Erythroblast (primary cell): ENCODE measurements at places on chromosomes 11 and 22.

DNA sequence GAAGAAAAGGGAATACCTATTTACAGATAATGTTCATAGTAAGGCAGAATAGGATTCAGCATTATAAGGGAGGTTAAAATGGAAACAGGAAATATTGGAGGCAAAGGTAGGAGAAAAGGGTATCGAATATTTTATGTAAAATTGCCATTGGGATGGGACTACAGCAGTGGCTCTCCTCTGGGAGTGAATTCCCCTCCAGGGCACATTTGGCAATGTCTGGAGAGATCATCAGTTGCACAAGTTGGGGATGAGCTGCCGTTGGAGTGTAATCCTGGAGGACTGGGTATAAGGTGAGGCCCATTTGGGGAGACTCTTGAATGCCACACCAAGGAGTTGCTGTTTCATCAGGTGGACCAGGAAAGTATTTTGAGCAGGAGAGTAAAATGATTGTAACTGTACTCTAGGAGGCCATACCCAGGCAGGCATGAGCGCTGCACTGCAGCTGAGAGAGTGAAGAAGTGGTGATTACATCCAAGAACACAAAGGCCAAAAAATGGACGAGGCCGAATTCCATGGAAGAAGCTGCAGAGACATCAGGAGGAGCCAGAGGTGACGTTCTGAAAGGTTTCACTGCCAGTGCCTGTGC, 8.7 kb upstream of the ACRV1 start:
- DNase-seq = no peak

GRCh38 chr22:28629420-28630176, 50.0 kb downstream of the TTC28 start:
- DNase-seq = peak; percentile 4

GRCh38 chr11:4388221-4388620, 5.3 kb downstream of the TRIM21 start:
- no peak for DNase-seq

DNA sequence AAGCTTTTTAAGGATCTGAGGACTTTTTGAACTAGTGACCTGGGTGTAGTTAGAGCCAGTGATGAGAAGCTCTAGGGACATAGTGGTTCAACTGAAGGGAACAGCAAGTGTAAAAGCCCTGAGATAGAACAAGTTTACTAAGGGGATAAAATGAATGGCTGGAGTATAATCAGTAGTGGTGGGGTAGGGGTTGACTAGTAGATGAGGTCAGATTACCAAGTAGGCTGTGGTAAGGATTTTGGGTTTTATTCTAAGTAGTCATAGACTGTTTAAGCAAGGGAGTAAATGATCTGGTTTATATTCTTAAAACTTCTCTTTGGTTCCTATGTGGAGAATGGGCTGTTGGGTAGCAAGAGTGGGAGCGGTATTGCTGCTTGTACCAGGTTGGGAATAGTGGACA, 15.3 kb downstream of the TRIM44 start:
- DNase-seq = no peak

GRCh38 chr11:119808407-119809185, 79.6 kb upstream of the NECTIN1 start:
- DNase-seq = no peak

DNA sequence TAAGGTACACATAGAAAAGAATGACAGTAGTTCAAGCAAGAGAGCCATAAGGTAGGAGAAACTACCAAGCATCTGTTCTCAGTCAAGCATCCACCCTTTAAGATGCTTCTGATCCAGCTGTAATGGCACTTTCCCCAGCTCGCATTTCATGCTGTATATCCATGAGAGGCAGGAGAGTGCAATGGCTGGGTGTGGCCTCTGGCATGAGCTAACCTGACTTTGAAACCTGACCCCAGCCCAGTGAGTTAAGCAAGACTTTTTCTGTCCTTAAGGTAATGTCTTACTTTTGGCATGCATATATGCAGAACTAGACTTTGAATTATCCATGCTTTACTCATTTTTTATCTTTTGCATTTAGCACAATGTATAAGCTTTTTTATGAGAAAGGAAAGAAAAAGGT, 79.8 kb upstream of the CNTN5 start:
- no peak for DNase-seq

GRCh38 chr22:46747646-46748045, 9.6 kb upstream of the CERK start:
- DNase-seq = no peak

- no peak for DNase-seq
These were observed 1008.0 kb downstream of the FAM181B start for GRCh38 chr11:81725701-81726100.

GRCh38 chr11:122809866-122810265, 28.4 kb upstream of the CRTAM start:
- DNase-seq = no peak

DNA sequence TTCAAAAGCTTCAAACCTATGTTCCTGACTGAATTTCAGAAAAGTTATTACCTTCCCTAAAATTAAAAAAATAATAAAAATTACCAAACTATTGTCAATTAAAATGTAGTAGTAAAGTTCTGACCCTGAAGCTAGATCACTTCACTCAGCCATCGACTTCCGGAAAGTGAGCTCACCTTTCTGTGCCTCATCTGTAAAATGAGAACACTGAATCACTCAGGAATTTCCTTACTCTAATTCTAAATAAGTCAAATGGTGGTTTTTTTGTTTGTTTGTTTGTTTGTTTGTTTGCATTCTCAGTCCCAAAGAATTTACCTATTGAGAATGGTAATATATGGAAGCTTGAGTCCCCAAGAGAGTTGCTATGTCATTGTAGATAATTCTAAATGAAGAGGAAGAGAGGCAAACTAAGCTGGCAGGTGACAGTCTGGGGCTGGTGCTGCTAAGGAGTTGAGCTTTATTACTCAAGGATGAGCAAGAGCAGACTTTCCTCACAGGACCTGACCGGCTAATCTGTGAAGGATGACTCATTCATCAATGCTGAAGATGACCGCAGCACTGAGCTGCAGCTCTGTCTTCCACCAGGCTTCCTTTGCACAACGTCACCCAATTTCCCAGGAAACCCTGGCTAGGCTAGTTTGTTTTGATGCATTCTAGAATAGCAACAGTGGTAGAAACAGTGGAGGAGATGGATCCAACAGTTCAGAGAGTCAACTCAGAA, 248.8 kb downstream of the RAB38 start:
- no peak for DNase-seq

GRCh38 chr11:64040684-64041322, 5.1 kb downstream of the FLRT1 start:
- no peak for DNase-seq

- DNase-seq = no peak
These were observed 77.5 kb upstream of the VPREB1 start for GRCh38 chr22:22166941-22167713.

GRCh38 chr11:86644291-86644690, 28.1 kb downstream of the ME3 start:
- no peak for DNase-seq

GRCh38 chr22:45397806-45398205, 15.6 kb downstream of the SMC1B start:
- DNase-seq = peak; percentile 16

- DNase-seq = no peak
These were observed 737 bp upstream of the MFRP start for GRCh38 chr11:119347242-119347641.

DNA sequence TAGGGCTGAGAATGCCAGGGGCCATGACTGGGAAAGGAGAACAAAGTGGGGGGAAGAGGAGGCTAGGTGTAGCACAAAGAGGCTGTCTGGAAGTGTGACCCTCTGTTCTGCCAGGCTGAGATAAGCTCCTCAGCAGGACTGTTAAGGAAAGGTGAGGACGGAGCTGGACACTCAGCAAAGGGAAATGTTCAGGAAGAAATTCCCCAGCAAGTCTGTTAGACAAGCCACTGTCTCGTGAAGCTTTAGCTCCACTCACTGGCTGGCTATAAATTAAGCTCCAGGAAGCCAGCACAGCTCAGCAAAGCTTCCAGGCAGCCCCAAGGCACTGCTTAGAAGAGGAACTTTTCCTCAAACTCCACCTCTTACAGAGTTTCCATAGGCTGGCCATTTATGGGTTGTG, 181.2 kb upstream of the API5 start:
- DNase-seq = no peak

DNA sequence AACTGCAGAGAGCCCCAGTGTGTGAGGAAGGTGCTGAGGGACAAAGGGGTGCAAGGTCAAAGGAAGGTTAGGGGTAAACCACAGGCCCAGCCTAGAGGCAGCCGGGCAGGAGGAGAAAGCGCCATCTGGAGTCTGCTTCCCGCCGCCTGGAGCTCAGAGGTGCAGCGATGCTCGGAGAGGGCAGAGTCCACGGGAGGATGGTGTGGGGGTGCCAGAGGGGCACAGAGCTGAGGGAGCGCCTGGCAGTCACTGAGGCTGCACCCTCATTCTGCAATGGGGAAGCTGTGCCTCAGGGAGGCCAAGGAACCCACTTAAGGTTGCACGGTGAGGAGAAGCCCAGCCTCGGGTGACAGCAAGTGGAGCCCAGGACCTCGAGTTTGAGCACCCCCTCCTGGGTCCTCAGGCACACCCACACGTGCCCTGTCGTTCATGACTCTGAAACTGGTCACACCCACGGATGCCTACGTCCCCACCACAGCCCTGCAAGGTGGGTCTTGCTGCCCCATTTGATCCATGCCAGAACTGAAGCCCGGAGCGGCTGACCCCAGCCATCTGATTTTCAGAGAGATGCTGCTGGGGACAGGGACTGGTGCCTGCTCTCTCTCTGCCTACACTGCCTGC, 1.6 kb downstream of the IL2RB start:
- DNase-seq = no peak

DNA sequence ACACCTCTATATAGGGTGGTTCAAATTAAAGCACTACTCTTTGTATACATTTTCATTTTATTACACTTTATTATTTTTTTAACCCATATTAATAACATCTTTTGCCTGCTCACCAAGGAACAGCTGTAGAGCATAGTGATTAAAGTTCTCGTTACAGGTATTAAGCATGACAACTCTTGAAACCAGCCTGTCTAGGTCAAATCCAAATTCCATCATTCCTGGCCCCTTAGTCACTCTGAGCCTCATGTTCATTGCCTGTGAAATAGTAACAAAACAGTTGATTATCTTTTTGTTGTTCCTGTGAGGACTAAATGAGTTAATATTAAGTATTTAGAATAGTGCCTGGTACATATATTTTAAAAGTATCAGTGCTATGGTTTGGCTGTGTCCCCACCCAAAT, 334.5 kb downstream of the RAB38 start:
- DNase-seq = no peak

DNA sequence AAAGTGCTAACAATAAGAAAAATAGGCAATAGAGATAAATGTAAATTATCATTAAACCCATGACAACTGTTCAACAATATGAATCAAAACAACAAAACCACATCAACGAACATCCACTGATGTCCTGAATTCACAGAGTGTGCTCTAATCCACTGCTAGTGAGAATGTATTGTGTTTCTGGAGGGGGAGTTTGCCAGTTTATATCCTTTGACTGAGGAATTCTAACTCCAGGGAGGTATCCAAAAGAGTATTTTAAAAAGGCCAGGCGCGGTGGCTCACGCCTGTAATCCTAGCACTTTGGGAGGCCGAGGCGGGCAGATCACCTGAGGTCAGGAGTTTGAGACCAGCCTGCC, 1.7 kb upstream of the WEE1 start:
- DNase-seq = no peak

DNA sequence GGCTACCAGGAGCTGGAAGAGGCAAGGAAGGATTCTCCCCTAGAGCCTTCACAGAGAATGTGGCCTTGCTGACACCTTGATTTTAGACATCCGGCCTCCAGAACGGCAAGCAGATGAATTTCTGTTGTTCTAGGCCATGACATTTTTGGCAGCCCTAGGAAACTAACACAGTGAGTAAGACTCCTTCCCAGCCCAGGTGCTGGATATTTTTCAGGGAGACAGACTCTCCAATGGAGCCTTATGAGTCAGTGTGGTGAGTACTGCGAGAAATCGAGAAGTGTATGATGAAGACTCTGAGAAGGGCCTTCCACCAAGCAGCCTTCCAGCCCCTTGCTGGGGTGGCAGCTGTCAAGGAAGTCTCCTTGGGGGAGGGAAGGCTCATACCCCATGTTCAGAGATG, 114.4 kb downstream of the OSBP2 start:
- no peak for DNase-seq

DNA sequence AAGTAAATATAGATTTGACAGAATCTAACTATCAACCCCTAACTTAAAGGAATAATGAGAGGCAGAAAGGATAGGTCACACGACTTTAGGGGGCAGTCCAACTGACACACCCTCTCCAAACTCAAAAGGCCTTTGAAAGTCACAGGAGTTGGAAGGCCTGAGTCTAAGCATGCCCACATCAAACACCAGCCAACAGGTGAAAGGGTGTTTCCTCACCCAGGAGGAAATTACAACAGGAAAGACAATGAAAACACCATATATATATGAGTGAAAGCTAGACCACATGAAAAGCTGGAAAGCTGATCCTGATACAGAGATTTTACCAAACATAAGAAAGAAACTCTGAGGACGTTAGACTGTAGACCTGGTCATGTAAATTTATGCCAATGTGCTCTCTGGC, 10.5 kb upstream of the DEPDC7 start:
- no peak for DNase-seq

GRCh38 chr11:2097356-2097997, 41.7 kb downstream of the IGF2 start:
- no peak for DNase-seq

- DNase-seq = no peak
These were observed 19.6 kb upstream of the POU2AF2 start for GRCh38 chr11:111225881-111226280.

DNA sequence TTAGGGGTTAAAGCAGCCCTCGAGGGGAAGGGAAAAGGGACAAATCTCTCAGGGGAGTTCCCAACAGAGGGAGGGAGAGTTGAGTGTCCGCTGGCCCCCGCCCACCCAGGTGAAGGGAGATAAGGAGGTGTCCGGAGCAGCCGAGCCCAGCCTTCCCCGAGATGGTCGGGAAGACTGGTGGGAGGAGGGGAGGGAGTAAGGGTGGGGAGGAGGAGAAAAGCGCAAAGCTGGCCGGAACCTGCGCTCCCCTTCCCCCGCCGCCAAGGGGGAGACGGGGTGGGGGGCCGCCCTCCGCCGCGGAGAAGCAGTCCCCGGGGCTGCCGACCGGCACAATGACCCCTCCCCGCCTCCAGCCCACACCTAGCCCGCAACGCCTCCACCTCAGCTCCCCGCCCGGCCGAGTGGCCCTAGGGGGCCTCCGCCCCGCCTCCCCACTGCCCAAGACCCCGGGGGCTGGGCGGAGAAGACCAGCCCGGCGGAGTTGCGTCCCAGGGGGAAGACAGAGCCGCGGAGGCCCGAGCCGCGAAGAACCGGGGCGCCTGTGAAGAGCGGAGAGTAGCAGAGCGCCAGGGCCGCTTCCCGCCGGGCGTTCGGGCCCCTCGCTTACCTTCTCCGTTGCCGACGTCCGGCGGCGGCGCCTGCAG, 479 bp downstream of the RSF1 start:
- DNase-seq = peak; percentile 64
